ENCODE measurements at places on chromosomes 13 and 19. TPM values are rescaled to one million over a fixed set of nuclear protein-coding genes. Genes with fewer than 3 reads are reported as not detected.

The APOC1 gene
- 308 TPM for total RNA-seq

The IFI30 gene
- total RNA-seq: 103 TPM

The ZNF433 gene
- total RNA-seq: 3.0 TPM

The TMEM147 gene
- total RNA-seq: 162 TPM

The TSHZ3 gene
- total RNA-seq: 0.07 TPM

Measured in K562 (cell line).